ENCODE measurements at places on chromosomes 4 and X.

DNA sequence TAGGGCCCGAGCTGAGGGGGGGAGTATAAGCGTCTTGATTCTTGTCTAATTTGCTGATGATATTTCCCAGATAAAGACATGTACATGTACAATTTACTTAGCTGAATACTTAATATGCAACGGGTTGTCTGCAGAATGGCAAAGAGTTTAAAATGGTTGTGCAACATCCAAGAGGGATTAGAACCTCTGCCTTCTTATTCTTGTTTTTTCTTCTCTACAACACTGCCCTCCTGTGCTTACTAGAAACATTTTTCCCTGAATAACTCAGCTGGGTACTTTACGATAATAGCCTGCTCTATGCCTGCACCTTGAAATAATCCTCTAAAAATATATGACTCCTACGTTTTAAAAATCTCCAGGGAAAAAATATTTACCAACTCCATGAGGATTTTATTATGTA, 41.8 kb downstream of the INTS12 start:
- peak; percentile 4 for DNase-seq

DNA sequence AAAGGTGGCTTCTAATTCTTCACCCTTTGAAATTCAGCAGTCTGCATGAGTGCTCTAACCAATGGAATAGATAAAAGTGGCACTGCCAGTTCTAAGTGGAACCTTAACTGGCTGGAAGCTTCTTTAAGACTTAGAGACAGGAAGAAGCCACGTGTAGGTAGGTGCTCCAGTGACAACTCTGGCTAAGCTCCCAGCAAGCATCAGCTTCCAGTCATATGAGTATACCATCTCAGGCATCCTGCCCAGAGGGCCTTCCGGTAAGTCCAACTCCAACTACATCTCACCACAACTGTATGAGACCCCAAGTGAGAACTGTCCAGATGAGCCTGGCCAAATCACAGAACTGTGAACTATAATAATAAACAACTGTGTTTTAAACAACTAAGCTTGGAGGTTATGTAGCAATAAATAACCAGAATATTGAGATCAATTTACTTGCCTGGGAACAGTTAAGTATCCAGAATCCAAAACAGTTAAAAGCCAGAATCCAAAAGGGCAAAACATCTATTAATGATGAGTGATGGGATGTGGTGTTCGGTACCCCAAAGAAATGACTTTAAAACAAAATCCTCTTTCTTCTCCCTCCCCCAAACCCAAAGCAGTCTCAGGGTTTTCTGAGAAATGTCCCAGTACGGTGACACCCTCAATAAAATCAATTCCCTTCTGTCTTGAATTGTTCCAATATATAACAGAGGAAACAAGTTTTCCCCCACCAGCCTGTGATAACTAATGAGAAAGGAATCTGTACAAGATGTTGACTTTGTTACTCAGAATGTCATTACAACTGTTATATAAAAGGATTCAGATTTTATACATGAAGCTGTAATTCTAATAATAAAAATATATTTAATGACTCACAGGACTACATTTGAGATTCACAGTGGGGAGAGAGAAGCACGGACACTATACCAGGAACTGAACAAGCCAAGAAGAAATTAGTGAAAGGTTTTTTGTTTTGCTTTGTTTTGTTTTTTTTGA, 4.2 kb downstream of the TSPAN5 start:
- DNase-seq: no peak

GRCh38 chr4:165625281-165625680, 246.5 kb downstream of the CPE start:
- no peak for DNase-seq

DNA sequence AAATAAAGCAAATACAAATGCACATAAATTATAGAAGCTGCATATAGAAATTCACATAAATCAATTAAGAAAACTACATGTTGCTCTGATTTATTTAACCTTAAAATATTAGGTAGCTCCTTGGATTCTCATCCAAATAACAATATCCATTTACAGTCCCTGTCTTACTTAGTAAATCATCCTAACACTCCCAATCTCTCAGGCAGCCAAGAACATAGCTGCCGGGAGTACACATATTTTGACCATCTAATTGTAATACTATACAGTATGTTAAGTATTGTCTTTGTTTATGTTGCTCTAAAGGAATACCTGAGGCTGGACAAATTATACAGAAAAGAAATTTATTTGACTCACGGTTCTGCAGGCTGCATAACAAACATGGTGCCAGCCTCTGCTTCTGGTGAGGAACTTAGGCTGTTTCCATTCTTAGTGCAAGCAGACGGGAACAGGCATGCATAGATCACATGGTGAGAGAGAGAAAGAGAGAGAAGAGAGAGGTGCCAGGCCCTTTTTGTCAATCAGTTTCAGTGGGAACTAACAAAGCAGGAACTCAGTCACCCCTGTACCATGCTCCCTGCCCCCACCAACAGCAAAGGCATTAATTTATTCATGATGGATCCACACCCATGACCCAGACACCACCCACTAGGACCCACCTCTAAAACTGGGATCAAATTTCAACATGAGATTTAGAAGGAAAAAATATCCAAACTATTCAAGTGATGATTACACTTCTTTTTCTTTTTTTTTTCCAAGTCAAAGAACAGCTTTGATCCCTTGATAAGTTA, 614.8 kb upstream of the TECRL start:
- DNase-seq: no peak

DNA sequence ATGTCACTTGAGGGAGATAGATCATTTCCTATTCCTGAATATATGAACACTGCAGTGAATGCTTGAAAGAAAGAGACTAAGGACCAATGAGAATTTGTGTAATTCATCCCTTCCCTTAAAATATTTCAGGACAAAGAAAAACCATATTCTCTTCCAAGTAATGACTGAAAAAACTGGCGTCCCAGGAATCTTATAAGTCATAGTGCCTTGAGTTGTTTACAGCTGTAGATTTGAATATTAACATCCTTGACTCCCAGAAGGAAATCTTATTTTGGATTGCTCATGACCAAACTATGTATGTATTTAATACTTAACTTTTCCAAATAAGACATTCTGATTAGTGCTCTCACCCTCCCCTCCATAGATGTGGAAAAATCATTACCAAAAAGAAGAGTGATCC, 55.5 kb downstream of the CLDN22 start:
- no peak for DNase-seq

DNA sequence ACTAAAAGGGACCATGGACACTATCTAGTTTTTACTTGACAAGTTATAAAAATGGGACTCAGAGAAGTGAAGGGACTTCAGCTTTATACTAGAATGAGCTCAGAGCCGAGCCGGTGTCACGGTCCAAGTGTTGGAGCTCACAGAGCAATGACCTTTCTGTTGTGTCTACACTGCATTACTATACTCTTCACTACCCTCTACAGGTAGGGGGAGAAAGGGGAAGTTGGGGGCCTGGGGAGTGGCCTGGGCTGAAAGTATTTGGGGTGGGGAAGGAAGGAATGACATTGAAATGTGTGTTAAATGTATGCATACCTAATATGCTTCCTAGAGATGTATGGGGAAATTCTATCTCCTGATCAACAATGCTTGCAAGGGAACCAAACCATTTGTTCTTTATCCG, 48.8 kb upstream of the HHIP start:
- no peak for DNase-seq

DNA sequence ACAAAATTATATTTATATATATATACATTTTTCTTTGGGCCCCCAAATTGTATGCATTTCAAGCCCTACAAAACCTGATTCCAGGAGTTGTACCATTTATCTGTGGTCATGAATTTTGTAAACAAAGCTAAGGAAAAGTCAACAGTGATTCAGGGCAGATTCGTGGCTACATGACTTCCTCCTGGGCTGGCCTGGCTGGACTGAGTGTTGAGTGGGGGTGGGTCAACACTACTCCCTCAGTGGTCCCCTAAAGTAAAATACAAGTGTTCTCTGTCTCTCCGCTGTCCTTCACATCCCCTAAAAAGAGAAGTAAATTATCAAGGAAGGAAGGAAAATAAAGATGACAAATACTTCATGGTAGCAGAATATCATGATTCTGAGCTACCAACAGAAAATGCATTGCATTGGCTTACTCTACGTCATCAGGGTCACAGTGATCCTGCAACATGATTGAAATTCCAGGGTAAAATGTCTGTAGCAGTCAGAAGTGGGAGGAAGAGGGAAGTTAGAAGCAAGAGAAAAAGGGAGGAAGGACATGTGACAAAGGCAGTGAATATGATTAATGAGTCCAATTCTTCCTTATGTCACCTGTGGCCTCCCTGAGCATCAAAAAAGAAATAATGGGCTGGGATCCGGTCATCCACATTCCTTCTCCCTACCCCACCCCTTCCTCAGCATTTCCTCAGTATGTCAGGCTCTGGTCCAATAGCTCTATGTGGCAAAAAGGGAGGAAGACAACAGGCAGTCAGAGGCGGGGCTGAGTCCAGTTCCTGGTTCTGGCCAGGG, 42.4 kb upstream of the MYOZ2 start:
- DNase-seq: no peak

GRCh38 chr4:42112846-42113245, 39.6 kb downstream of the BEND4 start:
- peak; percentile 41 for DNase-seq

DNA sequence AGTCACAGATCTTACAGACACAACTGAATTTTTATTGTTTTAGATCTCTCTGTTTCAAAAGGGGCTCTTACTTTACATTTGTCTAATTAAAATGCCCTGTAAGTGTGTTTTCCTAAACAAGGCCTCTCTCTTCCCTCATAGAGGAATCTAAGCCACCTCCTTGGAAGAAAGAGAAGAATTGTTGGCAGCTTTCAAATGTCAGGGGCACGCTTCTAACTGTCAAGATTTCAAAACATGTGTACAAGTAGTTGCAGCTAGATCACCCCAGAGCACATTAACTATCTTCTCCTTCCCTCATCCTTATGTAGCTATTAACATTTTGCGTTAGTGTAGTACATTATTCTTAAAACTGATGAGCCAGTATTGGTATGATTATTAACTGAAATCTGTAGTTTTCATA, 266.5 kb upstream of the BOD1L1 start:
- DNase-seq: no peak

- DNase-seq: no peak
Measured at GRCh38 chrX:139454743-139455142, 75.8 kb upstream of the F9 start.

DNA sequence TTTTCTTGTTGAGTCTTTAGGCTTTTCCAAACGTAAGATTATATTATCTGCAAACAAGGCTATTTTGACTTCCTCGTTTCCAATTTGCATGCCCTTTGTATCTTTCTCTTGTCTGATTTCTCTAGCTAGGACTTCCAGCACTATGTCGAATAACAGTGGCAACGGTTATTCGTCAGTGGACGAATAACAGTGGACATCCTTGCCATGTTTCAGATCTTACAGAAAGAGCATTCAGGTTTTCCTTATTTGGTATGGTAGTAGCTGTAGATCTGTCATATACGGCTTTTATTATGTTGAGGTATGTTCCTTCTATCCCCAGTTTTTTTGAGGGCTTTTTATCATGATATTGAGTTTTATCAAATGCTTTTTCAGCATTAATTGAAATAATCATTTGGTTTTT, 634.6 kb upstream of the ADGRL3 start:
- DNase-seq: no peak

DNA sequence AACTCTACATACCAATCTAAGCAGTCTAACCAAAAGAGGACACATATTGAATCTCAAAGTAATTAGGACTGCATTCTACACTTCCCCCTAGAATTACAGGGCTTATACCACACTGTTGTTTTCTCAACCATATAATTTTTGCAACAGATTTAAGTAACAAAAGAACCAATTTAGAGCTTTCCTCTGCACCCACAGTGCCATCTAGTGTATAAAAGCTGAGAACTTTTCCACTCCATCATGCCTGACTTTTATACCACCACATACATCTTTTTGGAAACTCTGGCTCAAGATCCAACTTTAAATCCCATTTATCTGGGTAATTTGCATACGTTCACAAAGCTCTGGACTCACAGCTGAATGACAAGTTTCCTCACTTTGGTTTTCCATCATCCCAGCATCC, 99.5 kb downstream of the EFHC2 start:
- peak; percentile 49 for DNase-seq

DNA sequence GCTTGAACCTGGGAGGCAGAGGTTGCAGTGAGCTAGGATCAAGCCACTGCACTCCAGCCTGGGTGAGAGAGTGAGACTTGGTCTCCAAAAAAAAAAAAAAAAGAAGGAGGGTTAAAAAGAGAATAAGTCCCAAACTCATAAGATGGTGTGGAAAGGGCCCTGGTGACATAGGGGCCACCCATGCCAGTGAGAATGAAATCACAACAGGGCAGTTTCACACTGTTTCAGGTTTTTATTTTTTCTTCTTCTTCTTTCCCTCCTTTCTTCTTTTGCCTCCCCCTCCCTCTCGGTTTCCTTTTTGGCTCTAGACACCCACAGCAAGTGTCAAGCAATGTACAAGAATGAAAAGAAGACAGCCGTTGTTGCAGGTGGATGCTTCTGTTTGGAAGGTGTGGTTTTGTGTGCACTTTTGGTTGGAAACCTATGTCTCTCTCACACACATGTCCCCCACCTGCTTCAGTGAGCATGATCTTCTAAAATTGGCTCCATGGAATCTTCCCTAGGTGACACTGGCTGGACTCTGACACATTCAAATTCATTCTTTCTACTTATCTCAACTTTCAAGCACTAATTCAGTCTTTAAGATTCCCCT, 14.4 kb upstream of the TLR8 start:
- DNase-seq: no peak

GRCh38 chrX:9071031-9071650, 37.2 kb upstream of the FAM9B start:
- DNase-seq: no peak

DNA sequence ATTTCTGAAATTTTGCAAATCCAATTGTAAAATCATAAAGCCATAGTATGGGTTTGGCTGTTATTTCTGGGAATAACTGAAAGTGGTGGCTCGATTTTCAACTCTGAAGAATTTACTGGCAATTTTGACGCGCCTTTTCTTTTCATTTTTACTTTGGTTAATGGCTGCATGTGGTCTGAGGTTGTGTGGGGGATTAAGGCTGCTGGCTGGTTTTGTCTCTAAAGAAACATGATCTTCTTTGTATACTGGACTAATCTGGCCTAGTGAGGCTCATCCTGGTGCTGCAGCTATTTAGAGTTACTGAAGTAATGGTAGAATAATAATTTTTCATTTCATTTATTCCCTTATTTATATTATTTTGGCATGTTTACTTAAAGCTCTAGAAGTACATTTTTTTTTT, 164.0 kb downstream of the RNF150 start:
- DNase-seq: peak; percentile 31

GRCh38 chr4:123408471-123409084, 12.0 kb downstream of the SPRY1 start:
- DNase-seq: peak; percentile 46

All from tongue (tissue), 3 donors.